Fibroblast of lung (primary cell): ENCODE measurements at places on chromosomes 5 and 9. TPM values are rescaled to one million over a fixed set of nuclear protein-coding genes. Genes with fewer than 3 reads are reported as not detected.

DNA sequence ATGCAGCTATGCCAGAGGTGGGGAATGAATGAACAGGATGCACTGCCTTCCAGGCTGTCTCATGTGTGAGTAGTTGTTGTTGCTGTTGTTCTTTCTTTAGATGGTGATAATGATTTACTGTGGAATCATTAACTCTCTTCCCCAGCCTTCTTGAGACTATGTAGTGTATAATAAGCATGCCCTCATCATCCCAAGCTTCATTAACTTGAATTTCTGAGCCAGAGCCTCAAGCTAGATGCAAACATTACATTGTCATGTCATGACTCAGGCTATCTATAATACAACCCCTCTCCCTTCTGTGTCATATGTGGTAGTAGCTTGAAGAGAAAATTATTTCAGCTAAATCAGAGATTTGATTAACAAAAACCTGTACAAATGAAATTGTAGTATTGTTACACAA, 10.0 kb upstream of the ADAMTSL1 start:
- DNase-seq = peak; percentile 56

GRCh38 chr5:110386782-110387181, 339.7 kb downstream of the TMEM232 start:
- DNase-seq = peak; percentile 92

DNA sequence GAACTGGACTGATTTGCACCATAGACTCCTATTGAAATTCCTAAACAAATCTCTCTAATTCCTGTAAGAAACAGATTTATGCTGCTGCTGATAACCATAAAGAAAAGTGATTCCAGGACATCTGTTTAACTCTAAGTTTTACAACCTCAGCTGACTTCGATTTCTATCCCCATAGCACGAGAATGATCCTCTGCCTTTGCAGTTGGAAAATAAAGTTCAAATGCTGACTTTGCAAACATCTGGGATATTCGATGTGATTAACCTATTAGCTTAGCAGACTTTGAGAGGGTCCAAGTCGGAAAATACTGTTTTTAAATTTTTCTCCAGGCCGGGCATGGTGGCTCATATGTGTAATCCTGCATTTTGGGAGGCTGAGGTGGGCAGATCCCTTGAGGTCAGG, 247.3 kb downstream of the PSAT1 start:
- DNase-seq = no peak

- peak; percentile 45 for DNase-seq
Measured at GRCh38 chr5:9512457-9512856, 33.4 kb downstream of the SEMA5A start.

DNA sequence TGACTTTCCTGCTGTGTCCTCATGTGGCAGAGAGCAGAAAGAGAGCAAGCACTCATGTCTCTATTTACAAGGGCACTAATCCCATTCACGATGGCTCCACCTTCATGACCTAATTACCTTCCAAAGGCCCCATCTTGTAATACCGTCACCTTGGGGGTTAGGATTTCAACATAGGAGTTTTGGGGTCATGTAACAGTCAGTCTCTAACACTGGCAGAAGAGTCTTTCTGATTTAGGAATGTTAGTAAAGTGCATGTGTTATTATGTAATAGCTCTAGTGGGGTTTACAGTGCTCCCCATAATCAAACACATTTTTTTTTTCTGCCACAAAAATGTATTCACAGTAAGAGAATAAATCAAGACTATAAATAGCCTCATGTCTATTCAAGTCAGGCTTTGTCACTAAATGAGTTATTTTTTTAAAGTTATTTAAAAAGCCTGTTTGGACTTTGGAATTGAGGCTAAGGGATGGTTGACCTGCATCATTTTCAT, 19.1 kb downstream of the GALNT10 start:
- no peak for DNase-seq

GRCh38 chr9:77435277-77435676, 212.8 kb downstream of the GNA14 start:
- DNase-seq = no peak

DNA sequence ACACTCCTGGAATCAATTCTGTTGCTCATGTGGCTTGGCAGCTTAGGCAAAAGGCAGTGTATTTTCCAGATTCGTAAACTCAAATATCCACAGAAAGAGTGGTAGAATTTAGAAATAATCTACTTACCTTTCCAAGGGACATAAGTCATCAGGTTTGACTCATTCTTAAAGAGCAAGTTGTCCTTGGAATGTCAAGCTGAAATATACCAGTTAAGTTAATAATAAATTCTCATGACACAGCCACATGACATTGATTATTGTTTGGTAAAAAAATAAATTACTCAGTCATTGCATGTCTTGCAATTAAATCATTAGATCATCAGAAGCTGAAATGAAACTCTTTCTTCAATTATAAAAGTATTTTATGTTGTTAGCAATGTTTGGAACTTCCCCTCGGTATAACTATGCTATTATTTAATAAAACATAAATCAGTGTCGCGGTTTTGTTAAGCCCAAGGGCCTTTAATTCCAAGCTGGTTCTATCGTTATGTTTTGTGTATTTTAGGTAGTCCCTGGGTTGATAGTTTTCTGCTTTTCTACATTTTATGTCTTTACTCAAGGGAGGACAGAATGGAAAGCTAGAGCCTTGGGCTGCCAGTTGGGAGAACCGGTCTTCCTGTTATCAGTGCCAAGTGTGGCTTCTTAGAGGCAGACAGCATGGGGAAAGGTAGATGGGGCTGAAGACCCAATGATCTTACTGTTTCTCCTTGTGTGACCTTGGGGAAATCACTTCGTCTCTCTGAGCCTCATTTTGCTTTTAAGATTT, 79.3 kb upstream of the PRLR start:
- no peak for DNase-seq

- no peak for DNase-seq
Measured at GRCh38 chr5:110304176-110304575, 422.3 kb downstream of the TMEM232 start.

DNA sequence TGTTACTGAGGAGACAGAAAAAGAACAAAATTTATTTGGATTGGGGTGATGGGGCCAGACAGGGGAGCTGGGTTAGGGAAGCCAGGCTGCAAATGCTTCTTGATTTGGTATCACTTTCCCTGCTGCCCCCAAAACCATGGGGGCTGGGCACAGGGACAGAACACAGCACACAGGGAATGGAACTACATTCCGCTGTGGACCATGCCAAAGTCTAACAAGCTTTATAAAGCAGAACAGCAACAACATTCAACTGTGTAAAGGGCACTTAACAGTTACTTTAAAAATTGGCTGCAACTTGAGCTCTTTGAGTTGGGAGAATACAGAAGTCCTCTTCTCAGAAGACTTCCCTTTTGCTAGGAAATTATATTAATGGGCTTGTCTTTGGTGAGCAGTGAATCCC, 23.8 kb downstream of the C5orf58 start:
- no peak for DNase-seq

GRCh38 chr5:173727839-173728778, 111.7 kb upstream of the BOD1 start:
- DNase-seq = no peak

DNA sequence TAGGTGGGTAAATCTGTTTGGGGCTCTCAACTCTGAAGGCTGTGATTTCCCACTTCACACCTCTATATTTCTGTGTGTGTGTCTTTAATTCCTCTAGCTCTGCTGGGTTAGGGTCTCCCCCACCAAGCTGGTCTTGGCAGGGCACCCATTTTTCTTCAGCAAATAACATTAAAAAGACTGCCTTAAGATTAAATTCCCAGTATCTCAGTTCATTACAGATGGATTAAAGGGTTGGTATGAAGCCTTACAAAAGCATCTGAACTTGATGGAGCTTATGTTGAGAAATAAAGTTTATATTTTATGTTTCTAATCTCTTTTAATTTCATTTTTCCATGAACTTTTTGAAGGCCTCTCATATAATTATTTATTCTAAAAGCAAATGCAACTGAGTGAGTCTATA, 11.7 kb downstream of the PCAT7 start:
- DNase-seq = no peak

GRCh38 chr5:124649491-124650146, 96.8 kb downstream of the ZNF608 start:
- peak; percentile 97 for DNase-seq

- DNase-seq = no peak
Measured at GRCh38 chr9:109813303-109813702, 33.3 kb downstream of the PALM2AKAP2 start.

DNA sequence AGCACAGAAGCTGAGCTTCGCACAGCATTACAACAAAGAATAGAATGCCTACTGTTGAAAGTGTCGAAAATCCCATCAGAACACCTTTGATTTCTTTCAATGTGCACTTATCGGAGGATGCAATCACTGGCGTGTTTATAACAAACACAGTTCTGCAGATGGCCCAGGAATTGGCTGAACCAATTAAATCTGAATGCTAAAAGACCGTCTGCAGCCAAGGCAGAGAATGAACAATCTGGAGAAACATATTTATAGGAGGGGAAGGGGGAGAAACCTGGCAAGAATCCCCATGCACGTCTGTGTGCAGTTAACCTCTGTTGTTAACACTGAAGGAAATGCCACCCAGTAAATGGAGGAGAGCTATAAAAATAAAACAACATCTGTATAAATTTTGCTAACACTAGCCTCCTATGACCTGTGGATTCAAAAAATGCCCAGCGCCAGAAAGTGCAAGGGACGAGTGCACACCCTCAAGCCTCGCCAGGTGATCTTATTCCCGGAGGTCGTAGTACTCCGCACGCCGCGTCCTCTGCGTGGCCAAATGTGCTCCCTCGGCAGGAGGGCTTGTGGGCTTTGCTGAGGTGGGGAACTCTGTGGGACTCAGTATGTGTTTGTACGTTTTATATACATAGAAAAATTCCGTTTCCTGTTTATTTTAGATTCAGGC, 56.8 kb downstream of the PTCH1 start:
- no peak for DNase-seq

GRCh38 chr9:136074706-136075105, 20.4 kb downstream of the NACC2 start:
- DNase-seq = no peak

DNA sequence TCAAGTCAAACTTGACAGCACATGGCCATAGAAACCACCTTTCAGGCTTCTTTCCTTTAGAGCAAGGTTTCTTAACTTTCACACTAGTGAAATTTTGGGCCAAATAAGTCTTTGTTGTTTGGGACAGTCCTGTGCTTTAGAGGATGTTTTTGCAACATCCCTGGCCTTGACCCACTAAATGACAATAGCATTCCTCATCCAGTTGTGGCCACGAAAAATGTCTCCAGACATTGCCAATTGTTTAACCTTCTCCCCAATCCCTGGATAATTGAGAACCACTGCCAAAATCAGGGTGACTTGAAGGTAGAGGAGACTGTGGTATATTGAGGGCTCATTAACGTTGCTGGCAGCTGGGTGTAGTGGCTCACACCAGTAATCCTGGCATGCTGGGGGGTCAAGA, 72.0 kb downstream of the ALDH1A1 start:
- DNase-seq = no peak

- DNase-seq = peak; percentile 87
Measured at GRCh38 chr9:132074736-132075135, 4.9 kb downstream of the MED27 start.

DNA sequence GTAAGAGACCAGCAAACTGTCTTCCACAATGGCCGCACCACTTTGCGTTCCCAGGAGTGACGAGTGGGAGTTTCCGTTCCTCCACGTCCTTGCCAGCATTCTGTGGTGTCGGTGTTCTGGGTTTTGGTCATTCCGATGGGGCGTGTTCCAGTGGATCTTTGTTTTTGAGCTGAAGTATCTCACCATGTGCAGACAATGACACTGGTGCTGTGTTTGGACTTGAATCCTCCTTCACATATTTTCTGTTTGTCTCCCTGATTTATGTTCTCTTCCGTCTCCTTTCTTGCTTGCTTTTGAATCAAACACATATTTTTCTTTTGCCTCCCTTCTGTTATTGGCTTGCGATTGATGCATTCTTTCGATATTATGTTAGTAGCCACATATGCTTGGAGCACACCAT, 60.8 kb upstream of the IRX4 start:
- DNase-seq = no peak

DNA sequence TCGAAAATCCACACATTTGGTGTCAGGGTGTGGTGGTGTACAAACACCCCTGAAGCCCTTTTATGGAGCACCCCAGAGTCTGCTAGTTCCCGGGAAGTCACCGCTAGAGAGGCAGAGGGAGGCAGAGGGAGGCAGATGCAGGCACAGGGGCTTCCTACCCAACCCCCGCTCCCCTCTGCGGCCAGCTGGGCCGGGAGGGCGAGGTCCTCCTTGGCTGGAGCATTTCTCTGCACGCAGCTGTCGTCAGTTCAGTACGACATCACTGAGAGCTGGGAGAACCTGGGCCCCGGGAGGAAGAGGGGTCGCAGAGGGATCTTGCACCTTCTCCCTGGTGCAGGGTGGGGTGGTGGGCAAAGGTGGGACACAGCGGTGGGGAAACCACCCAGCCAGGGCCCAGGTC, 15.8 kb upstream of the UBAC1 start:
- DNase-seq = no peak

- DNase-seq = no peak
Measured at GRCh38 chr9:114701988-114702387, 20.0 kb upstream of the TEX48 start.

DNA sequence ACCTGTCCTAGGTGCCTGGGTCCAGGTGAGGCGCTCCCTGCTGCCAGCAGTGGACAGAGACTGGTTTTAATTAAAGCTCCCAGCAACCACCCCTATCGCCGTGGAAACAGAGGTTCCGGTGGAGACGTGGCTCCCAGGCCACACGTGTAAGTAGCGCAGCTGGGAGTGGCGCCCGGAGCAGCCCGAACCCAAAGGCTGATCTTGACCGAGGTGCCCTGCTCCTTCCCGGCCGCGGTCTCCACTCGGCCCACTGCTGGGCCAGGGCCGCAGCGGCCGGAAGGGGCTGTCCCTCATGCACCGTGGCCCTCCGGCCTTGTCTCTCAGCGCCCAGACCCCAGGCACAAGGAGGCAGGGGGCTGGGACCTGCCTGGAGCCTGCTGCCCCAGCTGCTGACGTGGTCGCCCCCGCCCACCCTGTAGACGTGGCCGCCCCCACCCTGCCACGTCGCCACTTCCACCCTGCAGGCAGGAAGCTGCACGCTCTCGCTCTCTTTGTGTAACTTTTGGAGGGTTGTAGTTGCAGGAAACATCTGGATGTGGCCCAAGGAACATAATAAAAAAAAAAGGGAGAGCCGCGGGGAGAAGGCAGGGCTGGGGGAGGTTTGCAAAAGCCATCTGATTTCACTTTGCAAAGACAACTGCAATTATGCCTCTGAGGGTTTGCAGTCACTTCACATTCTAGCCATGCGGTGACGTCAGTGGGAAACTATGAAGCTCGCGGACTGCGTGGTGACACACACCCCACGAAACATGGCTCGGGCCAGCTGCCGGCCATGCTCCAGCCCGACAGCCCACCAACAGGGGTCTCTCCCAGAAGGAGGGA, 129.9 kb downstream of the RXRA start:
- DNase-seq = peak; percentile 98

- no peak for DNase-seq
Measured at GRCh38 chr9:33467526-33467925, 6.2 kb downstream of the NOL6 start.

GRCh38 chr5:170211575-170212334, 21.0 kb upstream of the C5orf58 start:
- no peak for DNase-seq

- no peak for DNase-seq
Measured at GRCh38 chr5:146640285-146640896, 124.4 kb upstream of the GPR151 start.

The BRINP1 gene
- total RNA-seq = 0.26 and 0.33 TPM in 2 replicates

The PLPP7 gene
- total RNA-seq = 8.2 and 9.4 TPM in 2 replicates

The C7 gene
- under 0.01 and 11.6 TPM in 2 replicates for total RNA-seq

The AGXT2 gene
- not detected in 2 replicates for total RNA-seq

The ECM2 gene
- 6.8 and 10.0 TPM in 2 replicates for total RNA-seq

The SLC6A7 gene
- total RNA-seq = not detected in 2 replicates

The NSA2 gene
- 139 and 148 TPM in 2 replicates for total RNA-seq

The KCNT1 gene
- not detected in 2 replicates for total RNA-seq

The WNK2 gene
- total RNA-seq = under 0.01 TPM in 1 of 2 replicates, not detected in the other

The ADAMTS19 gene
- 0.33 TPM in 1 of 2 replicates, not detected in the other for total RNA-seq

The CCDC183 gene
- 0.99 and 1.0 TPM in 2 replicates for total RNA-seq

The PTPDC1 gene
- total RNA-seq = 5.9 and 7.6 TPM in 2 replicates

The FAXDC2 gene
- 11.3 and 20.6 TPM in 2 replicates for total RNA-seq

The MAMDC2 gene
- 5.4 and 23.0 TPM in 2 replicates for total RNA-seq
